ENCODE measurements at places on chromosomes 1 and 21.
A peak's percentile ranks its signal among the peaks of the same experiment; 100 is the strongest.

DNA sequence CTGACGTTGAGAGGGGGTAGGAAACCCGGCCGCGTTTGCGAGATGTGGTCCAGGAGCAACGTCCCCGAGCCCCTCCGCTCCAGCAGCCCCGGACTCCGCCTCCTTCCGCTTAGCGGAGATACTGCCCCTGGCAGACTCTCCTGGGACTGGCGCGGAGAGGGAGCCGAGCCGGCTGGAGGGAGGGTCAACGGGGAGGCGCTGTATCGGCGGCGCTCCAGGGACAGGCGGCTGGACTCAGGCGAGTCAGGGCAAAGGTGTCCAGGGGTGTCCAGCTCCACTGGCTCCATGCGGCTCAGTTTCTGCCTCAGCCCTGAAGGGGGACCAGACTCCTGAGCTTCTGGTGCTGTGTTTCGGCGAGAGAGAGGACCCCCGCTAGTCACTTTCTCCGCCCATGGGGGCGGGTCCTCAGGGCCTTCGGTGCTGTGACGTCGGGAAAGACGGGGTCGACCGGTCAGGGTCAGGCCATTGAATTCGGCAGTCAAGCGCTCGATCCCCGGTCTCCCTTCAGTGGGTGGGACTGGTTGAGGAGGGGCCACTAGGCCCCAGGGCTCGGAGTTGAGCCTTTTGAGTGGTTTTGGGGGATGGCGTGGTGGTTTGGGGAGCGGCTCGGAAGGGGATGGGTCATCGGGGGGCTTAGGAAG lies 2.8 kb upstream of the LIX1L start:
- DNase-seq: peak; percentile 51

DNA sequence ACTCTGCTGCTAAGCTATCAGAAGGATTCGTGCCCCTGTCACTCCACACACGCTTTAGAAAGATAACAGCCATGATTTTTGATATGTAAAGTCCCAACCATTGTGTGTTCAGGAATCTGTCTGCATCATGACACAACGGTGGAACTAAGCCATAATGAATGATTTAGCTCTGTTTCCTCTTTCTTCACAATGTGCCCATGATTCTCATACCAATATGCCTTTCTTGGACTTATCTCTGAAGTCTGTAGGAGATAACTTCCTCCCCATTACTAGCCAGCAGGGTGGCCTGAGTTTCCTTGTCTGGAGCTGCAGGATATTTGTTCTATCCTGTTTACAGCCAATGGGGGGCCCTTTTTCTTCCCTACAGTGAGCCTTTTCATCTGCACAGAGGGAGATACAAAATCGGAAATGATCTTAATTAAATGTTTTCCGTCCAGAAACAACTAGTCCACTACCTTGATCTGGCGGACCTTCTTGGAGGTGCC lies 511.7 kb downstream of the USP25 start:
- DNase-seq: no peak

DNA sequence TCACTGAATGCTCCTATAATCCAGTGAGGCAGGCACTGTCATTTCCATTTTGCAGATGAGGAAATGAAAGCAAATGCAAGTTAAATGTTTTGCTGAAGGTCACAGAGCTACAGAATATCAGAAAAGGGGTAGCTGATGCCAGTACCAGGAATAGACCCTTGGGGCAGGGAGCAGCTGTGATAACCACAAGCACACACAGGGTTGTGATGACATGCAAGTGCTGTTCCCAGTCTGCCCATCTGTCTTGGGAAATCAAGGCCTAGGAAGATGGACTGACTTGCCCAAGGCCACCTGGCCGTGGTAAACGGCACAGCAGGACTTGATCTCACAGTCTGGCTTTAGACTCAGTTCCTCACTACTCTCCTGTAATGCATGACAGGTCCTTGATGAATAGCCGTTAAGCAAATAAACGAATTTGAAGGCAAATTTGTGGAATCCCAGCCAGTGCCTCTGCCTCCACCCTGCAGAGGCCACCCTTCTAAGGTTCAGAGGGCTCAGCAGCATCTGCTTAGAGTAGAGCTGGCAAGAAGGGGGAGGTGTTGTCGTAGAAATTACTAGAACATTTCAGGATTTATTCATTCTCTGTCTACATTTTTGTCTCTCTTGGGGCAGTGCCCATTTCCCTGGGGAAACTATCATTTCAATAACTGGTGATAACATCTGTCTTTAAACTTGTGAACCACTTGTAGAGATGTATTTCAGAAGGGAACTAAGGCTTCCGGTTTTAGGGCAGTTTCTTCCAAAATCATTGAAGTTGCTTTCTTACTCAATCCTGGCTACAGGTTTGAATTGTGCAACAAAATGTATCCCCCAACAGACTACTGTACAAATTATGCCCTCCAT lies 53.2 kb upstream of the MRPS6 start:
- DNase-seq: no peak

GRCh38 chr1:116514708-116515525 lies 55.9 kb downstream of the CD58 start:
- DNase-seq: peak; percentile 75

DNA sequence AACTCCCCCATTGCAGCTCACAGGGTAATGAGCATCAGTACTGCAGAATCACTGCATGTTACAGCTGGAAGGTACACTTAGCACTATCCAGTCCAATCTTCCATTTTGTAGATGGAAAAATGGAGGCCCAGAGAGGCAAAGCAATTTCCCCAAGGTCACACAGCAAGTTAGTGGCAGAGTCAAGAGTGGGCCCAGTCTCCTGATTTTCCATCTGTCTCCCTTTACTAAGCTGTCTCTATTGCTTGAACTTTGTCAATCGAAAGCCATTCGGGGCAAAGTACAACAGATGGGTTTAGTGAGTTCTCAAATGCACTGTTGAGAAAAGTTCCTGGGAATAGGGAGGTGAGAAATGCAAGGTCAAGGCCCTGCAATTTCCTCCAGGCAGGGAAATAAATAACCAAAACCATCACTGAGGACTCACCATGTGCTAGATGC lies 50.4 kb upstream of the IFFO2 start:
- DNase-seq: no peak

GRCh38 chr1:5975133-5975880 lies 16.9 kb downstream of the NPHP4 start:
- DNase-seq: peak; percentile 15

DNA sequence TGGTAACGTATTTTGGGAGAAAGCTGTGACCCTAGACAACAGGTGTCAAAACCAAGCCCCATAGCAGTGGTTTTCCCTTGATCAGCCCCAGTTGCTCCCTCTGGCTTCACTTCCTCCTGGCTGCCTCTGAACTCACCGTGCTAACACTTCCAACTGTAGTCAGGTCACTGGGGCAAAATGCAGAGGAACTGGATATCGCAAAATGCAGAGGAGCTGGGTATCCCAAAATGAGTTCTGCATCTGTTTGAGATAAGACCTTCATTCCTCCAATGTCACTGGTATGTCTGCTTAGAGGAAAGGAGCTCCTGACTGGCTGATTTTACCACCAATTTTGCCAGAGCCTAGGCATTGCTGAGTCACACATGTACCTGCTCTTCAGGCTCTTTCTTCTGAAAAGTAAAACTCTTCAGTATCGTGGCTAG lies 19.6 kb upstream of the TACSTD2 start:
- no peak for DNase-seq

GRCh38 chr1:180848191-180848590 lies 64.5 kb upstream of the KIAA1614 start:
- DNase-seq: no peak

DNA sequence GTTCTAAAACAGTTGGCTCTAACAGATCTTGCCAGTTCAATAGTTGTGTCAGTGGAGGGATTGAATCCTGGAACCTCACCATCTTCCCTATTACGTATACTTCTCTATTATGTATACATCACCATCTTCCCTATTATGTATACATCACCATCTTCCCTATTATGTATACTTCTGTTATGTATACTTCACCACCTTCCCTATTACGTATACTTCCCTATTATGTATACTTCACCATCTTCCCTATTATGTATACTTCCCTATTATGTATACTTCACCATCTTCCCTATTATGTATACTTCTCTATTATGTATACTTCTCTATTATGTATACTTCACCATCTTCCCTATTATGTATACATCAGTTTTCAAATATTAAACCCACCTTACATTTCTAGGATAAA lies 34.4 kb upstream of the HP1BP3 start:
- no peak for DNase-seq

DNA sequence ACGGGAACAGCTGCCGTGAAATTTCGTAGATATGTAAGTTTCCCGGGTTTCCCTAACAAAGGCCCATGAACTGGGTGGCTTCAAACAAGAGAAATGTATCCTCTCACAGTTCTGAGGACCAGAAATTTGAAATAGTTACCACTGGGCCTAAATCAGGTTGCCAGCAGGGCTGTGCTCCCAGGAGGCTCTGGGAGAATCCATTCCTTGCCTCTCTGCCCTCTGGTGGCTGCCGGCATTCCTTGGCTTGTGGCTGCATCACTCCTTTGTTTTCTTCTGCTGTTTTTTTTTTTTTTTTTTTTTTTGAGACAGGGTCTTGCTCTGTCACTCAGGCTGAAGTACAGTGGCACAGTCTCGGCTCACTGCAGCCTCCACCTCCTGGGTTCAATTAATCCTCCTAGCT lies 23.7 kb downstream of the UMODL1 start:
- DNase-seq: no peak

- DNase-seq: no peak
These were observed 195.6 kb downstream of the ZNF326 start for GRCh38 chr1:90190523-90190922.

- no peak for DNase-seq
These were observed 3.4 kb upstream of the HRNR start for GRCh38 chr1:152227310-152227928.

DNA sequence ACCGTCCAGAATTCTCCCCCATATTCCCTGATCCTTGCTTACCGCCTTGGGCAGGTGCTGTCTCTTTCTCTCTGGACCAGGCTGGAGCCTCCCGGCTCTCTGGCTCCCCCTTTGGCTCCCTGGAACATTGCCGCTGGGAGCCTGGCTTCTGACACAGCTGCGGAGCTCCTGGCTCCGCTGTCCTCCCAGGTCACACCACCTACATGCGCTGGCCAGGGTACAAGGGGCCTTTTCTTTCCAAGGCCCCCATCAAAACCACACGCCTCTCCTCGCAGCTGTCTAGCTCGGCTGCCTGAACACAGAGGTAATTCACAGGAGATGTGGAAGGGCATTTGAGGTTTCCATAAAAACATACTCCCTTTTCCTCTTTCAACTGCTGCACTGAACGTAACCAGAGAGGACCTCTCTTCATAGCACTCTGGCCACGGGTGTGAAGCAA lies 7.5 kb upstream of the ZNF648 start:
- no peak for DNase-seq

DNA sequence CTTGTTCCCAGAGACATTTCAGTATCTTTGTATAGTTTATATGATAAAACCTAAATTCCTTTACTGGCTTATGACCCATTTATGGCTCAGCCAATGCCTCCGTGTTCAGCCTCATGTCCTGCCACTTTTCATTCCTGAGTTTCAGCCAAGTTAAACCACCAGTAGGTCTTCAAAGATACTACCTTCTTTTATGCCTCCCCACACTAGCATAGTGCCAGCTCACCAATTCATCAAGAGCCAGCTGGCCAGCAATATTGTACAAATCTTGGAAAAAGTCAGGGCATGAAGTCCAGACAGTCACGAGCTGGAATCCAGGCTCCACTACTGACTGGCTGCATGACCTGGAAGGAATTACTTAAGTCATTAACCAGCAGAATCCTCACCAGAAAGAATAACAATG lies 446.0 kb downstream of the GPATCH2 start:
- DNase-seq: no peak

- no peak for DNase-seq
These were observed 137.8 kb downstream of the KIF26B start for GRCh38 chr1:245292553-245292952.

- no peak for DNase-seq
These were observed 60.8 kb downstream of the NDUFS5 start for GRCh38 chr1:39086865-39087409.

DNA sequence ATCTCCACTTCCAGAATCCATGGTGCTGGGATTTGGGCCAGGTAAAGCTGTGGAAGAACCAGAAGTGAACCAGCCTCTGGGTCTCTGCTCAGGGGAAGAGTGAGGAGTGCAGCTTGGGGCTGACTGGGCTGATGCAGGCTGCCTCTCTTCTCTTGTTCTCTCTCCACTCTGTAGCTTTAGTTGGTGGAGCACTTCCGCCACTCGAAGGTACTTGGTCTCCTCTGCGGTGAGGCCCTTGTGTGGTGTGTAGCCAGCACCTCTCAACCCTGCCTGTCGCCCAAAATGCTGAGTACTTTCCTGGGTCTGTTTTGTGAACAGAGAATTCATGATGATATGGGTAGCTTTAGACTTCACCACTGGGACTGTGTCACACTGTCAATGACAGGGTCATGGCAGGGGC lies 63.2 kb downstream of the URB2 start:
- DNase-seq: no peak

DNA sequence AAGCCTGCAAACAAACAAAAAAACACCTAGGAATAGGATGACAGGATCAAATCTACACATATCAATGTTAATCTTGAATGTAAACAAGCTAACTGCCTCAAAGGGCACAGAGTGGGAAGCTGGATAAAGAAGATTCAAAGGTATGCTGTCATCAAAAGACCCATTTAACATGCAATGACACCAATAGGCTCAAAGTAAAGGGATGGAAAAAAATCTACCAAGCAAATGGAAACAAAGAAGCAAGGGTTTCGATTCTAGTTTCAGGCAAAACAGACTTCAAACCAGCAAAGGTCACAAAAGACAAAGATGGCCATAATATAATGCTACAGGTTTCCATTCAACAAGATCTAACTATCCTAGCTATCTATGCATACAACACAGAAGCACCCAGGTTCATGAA lies 16.2 kb upstream of the OR2T10 start:
- DNase-seq: no peak

DNA sequence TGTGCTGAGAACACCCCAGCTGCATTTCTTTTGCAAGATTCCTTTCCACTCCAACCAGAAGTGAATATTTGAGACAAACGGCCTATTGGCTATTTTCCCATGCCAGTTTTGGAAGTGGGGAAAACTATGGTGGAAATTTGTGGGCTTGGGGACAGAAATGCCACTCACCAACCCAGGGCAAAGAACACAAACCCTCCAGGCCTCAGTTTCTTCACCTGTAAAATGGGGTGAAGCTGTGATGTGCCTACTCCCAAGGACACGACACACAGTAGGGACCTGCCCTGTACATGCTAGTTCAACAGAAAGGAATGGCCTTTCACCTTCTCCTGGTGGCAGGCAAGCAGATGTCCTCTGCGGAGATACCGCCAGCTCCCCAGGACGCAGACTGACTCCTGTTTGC lies 46.5 kb downstream of the SIM2 start:
- no peak for DNase-seq

Measured in CD8-positive, alpha-beta memory T cell (primary cell).